ENCODE measurements at places on chromosomes 12 and 14.
A peak's percentile ranks its signal among the peaks of the same experiment; 100 is the strongest.

DNA sequence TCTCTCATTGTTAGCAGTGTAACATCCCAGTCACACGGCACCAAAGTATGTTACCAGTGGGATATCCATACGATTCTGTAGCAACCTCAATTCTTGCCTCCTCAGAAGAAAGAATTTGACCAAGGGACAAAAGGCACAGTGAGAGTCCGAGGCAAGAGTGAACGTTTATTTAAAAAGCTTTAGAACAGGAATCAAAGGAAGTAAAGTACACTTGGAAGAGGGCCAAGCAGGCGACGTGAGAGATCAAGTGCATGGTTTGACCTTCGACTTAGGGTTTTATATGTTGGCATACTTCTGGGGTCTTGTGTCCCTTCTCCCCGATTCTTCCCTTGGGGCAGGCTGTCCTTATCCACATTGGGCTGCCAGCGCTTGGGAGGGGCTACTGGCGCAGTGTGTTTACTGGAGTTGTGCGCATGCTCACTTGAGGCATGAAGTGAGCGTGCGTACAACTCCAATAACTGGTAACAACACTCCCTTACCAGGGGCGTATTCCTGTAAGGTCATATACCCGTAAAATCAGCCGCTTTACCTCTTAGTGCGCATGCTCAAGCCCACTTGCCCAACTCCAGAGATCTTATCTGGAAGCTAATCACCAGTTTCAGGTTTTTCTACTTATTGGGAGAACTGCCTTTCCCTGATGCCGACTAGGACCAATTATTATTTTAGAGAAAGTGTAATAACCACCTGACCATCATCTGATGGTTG is 71.7 kb downstream of the FAR2 start:
- no peak for DNase-seq
- H3K27ac ChIP-seq, result no peak overlapping the region
- H3K27me3 ChIP-seq, result peaks cover 10% of the 10 kb centered on the region
- peaks cover 1% of the 10 kb centered on the region for H3K4me1 ChIP-seq
- no peak overlapping the region for H3K4me3 ChIP-seq

DNA sequence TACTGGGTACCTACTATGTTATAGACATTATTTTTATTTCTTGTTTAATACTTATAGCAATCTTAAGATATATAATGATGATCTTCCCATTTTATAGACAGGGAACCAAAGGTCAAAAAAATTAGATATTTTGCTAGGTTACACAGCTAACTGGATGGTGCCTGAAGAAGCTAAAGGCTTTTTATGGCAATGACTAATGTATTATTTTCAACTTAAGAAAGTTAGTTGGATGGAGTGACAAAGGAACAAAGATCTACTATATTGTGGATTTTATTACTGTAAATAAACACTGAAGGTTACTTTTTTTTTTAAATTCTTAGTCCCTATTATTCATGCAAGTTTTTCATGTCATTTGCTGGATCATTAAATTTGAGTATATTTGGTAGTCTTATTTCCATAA is 227.9 kb downstream of the GPHN start:
- DNase-seq, result no peak
- H3K27ac ChIP-seq, result no peak overlapping the region
- no peaks in the 10 kb centered on the region for H3K4me1 ChIP-seq

- no peak overlapping the region for H3K4me3 ChIP-seq
- no peak overlapping the region for H3K27ac ChIP-seq
- DNase-seq, result no peak
- H3K27me3 ChIP-seq, result no peaks in the 10 kb centered on the region
- no peaks in the 10 kb centered on the region for H3K4me1 ChIP-seq
- no peaks in the 10 kb centered on the region for H3K36me3 ChIP-seq
Measured at GRCh38 chr12:77514511-77514910, 316.2 kb upstream of the NAV3 start.

DNA sequence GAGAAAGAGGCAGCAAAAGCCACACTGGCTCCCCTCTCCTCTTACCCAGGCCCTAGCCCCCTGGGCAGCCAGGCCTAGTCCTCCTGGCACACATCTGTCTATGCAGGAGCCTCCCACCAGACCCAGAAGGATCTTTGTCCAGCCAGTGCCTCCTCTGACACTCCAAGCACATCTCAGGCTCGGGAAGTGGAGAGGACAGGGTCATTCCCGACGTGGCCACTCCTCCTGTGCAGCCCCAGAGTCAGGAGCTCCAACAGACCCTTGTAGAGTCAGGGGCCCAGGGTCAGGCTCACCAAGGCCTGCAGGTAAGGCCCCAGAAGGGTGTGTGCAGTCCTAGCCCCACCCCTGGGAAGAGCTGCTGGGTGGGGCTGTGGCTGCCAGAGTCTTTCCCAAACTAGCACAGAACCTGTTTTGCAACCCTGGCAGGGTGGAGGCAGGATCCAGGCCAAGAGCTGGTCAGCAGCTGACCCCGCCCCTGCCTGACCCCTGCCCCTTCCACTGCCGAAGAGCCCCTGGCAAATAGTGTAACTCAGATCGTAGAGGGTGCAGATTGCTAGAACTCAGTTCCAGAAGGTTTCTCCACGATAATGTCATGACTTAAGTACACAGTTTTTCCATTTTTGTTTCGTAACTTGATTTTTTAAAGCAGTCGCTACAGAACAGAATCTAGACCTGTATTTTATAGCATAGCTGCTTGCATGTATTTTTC is 26.6 kb upstream of the PNMA1 start:
- peak overlapping the region; percentile 90 for H3K27ac ChIP-seq
- H3K4me1 ChIP-seq, result peaks cover 54% of the 10 kb centered on the region
- peak overlapping the region; percentile 93 for H3K4me3 ChIP-seq
- H3K36me3 ChIP-seq, result peaks cover 33% of the 10 kb centered on the region
- DNase-seq, result no peak
